ENCODE measurements at places on chromosomes 6 and 20. TPM values are rescaled to one million over a fixed set of nuclear protein-coding genes. Genes with fewer than 3 reads are reported as not detected.

DNA sequence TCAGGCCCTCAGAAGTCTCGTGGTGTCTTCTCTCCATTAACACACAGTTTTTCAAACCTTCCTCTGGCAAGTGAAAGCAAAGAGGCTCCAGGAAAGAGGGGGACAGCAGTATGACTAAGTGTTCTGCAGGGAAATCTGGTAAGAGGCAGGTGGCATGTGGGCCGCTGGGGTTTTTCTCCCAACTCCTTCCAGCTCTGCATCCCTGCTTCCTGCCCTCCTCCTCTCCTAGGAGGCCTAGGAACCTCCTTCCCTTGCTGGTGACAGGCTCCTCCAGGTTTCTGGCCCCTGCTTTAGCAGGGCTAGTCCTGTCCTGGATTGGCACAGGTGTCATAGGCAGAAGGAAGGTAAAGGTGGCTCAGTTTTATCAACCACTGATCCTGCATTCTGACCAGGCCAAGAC, 7.6 kb upstream of the ITCH start:
- DNase-seq, result no peak

- no peak for DNase-seq
Observed at GRCh38 chr6:158565482-158566040, 5.7 kb downstream of the TMEM181 start.

- no peak for DNase-seq
Observed at GRCh38 chr6:52381249-52381648, 19.3 kb downstream of the PAQR8 start.

DNA sequence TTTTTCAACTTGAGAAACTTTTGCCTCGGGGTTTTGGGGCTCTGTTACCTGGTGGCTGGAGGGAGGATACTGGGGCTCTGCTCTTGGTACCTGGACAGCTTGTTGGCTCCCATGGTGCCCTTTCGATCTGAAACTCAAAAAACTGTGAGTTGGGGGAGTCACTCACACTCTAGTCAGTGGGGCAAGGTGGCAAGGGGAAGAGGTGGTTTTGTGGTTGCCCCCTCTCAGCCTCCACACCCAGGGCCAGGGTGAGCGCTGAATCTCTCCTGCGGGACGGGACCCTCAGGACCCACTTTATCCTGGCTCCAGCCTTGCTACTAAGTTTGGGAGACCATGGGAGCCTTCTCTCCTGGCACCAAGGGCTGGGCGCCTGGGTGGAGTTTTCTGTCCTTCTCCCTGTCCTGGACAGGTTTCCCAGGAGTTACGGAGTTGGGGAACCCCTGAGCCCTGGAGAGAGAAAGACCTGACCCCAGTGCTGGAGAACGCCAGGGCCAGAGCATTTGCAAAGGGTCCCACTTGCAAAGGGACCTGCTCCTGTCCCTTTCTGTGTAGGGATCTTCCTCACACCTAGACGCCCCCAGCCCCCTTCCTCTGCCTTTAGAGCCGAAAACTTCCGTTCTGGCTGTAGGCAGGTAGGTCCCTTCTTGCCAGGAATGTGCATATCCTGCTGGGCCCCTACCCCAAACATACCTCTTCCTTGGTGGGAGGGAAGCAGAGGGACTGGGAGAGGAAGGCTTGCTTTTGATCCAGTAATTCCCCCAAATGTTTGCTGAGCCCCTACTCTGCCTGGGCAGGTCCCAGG, 2.9 kb downstream of the FOXP4 start:
- DNase-seq, result no peak

- DNase-seq, result no peak
Observed at GRCh38 chr6:151164383-151164782, 75.4 kb upstream of the AKAP12 start.

GRCh38 chr6:138331444-138331843, 46.3 kb upstream of the SMIM28 start:
- DNase-seq, result no peak

DNA sequence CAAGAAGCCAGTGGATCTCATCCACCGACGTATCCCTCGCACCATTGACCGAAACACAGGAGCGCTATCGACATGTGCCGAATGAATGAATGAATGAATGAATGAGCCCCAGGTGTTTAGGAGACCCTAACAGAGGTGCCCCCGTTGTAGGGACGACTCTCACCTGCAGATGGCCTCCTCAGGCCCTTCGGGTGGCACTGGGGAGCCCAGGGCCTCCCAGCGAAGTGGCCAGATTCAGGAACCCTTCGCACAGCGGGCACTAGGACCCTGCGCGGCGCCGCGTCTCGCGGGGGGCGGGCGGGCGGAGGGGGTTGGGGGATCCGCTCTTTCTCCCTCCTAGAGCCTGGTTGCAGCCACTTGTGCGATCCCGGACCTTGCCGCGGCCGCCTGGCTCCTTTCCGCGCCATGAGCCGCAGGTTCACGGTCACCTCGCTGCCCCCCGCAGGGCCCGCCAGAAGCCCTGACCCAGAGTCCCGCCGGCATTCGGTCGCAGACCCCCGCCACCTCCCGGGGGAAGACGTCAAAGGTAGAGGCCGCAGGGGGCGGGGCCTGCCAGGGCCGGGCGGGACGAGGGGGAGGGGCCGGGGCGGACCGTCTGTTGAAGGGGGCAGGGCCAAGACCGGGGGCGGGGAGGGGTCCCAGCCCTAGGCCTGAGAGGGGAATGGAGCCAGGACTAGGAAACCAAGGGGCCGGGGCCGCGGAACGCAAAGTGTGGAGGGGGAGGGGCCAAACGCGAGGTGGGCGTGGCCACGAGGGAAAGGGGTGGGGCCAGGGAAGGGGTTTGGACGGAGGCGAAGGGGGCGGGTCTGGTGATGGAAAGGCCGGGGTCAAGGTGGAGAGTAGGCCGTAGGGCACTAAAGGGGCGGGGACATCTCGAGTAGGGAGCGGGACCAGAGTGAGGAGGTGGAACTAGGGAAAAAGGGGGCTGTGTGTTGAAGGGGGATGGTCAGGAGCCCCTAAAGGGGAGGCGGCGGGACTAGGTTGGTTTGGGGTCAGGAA, 7.4 kb upstream of the SLC12A5 start:
- DNase-seq, result no peak

- no peak for DNase-seq
Observed at GRCh38 chr20:35360033-35360432, 51.7 kb downstream of the UQCC1 start.

DNA sequence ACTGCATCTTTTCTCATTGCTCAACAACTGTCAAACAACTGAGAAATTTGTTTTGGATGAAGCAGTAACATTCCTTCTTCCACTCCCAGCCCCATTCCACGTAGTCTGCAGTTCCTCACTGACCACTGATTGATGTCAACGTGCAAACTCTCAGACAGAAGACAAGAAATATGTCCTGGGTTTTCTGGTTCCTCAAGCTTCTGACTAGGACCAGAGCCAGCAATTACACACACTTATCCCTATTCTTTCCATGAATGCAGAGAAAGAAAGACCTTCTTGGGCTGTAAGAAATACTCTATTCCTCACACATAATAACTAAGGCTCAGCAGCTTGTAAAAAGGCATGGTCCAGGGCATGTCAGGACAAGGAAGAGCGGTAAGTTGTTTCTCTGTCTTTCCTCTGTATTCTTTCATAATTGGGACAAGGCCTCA, 790.1 kb upstream of the SLC35B3 start:
- DNase-seq, result no peak

DNA sequence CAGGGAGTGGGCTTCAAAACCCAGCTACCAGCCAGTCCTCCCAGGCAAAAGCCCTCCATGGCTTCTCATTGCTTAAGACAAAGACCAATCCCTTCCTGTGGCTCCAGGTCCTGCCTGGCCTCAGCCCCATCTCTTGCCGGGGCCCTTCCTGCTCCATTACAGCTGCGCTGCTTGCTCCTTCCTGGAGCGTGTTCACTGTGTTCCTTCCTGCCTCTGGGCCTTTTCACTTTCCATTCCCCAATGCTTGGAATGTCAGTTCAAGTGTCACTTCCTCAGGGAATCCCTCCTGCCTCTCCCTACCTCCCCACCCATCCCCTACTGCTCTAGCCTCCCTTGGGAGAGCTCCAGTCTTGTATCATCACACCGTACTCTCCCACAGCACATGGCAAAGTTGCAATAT, 11.1 kb upstream of the ITPR3 start:
- no peak for DNase-seq

DNA sequence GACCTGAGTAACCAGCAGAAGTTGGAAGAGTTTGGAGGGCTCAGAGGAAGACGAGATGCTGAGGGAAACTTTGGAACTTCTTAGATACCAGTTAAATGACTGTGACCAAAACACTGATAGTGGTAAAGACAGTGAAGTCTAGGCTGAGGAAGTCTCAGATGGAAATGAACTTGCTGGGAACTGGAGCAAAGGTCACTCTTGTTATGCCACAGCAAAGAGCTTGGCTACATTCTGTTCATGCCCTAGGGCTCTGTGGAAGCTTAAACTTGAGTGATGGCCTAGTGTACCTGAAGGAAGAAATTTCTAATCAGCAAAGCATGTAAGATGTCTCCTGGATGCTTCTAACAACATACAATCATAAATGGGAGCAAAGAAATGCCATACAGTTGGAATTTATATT, 24.7 kb downstream of the WDR27 start:
- DNase-seq, result no peak

DNA sequence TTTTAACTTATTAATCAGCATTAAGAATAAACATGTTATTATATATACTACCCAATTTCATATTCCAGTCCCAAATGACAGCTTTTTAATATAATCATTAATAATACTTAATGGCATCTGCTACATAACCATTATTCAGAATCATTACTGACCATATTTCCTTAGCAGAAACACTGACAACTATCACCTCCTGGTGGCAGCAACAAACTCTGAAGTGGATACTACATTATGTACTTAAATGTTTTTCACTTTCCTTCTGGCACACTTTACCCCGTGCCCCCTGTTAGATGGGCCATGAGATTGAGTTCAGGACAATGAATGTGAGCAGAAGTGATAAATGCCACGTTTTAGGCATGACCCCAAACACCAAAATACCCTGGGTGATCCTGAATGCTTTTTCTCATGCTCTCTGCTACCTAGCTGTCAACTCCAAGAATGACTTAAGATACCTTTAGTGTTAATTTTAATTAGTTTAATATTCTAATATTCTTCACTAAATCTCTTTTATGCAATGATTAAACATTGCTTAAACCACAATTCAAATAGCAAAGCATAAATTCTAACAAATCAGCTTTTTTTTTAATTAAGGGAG, 77.1 kb downstream of the LMBRD1 start:
- DNase-seq, result no peak

- no peak for DNase-seq
Observed at GRCh38 chr6:73308712-73309534, 45.2 kb downstream of the DPPA5 start.

DNA sequence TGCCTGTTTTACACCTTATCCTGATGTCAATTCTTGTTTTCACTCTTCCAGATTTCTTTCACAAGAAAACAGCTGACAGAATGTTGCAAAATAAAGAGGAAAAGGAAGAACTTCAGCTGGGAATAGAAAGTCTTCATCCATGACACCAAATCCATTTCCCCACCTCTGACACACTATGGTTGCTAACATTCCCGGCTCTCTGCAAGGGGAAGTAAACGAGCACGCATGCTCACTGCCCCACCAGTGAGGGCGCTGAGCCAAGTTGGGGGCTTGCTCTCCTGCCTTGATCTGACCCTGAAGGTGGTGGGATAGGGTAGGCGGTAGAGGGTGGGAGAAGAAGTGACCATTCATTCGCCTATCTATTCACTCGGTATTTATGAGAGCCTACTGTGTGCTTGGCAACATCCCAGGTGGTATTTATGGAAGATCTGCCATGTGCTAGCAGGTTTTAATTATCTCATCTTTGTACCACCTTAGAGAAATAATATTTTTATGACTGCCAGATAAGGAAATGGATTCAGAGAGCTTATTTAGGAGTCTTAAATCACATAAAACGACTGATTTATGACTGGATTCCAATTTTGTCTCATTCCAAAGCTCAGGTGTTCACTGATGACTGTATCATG, 206.2 kb downstream of the FOXC1 start:
- no peak for DNase-seq

DNA sequence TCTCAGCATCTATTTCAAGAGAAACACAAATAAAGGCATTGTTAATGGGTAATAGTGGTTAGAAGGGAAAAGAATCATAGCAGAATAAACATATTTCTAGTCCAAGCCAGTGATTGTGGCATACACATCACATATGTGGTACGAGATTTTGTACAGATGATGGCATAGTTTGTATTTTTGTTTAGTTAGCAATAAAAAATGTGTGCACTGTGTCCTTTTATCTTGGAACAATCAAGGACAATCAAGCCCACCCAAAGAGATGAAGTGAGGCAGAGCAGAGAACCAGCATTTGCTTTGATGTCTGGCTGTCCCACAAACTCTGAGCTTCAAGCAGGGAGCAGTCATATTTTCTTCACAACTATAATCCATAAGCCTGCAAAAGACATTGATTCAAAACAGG, 256.5 kb upstream of the CHD6 start:
- no peak for DNase-seq

DNA sequence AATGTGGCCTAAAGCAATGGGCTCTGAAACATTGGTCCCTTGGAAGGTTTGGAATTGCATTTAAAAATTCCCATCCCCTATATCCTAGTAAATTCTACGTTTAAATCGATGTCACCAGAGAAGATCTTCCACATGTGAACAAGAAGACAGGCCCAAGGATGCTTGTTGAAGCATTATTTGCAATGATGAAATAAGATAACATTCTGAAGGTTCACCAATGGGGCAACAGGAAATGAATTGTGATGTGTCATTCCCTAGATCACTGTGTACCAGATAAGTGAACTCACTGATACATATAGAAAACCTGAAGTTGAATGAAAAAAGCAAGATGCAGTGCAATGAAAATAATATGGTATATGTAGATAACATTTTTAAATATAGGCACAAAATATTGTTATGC, 464.3 kb upstream of the BTBD3 start:
- no peak for DNase-seq

GRCh38 chr6:150058986-150059385, 9.9 kb downstream of the ULBP3 start:
- no peak for DNase-seq

DNA sequence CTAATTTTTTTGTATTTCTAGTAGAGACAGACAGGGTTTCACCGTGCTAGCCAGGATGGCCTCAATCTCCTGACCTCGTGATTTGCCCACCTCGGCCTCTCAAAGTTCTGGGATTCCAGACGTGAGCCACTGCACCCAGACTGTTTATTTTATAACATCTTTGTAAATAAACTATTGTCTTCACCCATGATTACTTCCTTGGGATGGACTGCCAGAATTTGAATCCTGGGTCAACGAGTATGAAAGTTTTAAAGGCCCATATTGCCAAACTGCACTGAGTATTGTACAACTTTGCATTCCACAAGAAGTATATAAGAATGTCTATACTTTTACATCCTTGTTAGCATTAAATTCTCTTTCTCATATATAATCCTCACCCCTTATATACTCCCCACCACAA, 38.6 kb downstream of the ZHX3 start:
- DNase-seq, result no peak

- no peak for DNase-seq
Observed at GRCh38 chr20:23129891-23130621, 43.9 kb upstream of the CD93 start.

The C20orf202 gene
- total RNA-seq, result not detected

The MUCL3 gene
- total RNA-seq, result not detected

The BFSP1 gene
- 0.68 TPM for total RNA-seq

The RAB23 gene
- 13.8 TPM for total RNA-seq

The CTCFL gene
- not detected for total RNA-seq

The SLC17A2 gene
- total RNA-seq, result not detected

The C2 gene
- 12.3 TPM for total RNA-seq

The DEFB114 gene
- not detected for total RNA-seq

The DHX35 gene
- 12.4 TPM for total RNA-seq

The SYNGAP1 gene
- 9.8 TPM for total RNA-seq

Measured in left cardiac atrium (tissue), 4 donors.